ENCODE measurements at places on chromosomes 5 and 9.

GRCh38 chr9:124852829-124853531 is at the start of gene WDR38:
Gene WDR38, plus strand, starts transcription at chr9:124853460. Its CDS starts 72 bp downstream, at chr9:124853532.
- DNase-seq, result no peak

DNA sequence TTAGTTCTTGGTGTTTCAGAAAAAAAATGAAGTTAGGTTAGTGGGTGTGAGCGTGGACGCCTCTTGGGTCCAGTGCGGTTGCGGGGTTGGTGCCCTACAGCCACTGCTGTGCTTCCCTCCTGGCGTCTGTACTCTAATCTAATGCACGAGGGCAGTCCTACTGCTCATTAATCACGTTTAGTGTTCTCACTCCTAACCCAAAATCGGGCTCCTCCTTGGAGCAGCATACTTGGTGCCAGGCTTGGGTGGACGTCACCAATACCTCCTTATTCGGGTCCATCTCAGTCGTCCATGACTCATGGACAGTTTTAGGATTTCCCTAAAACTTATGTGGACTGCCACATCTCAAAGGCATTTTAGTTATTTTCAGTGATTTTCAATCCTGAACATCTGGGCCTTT is 41.6 kb downstream of the TRIO start:
- DNase-seq, result no peak

- DNase-seq, result no peak
These were observed 202.9 kb downstream of the GADD45G start for GRCh38 chr9:89807682-89808075.

GRCh38 chr9:126366366-126367011 is 39.9 kb downstream of the MVB12B start:
- no peak for DNase-seq

DNA sequence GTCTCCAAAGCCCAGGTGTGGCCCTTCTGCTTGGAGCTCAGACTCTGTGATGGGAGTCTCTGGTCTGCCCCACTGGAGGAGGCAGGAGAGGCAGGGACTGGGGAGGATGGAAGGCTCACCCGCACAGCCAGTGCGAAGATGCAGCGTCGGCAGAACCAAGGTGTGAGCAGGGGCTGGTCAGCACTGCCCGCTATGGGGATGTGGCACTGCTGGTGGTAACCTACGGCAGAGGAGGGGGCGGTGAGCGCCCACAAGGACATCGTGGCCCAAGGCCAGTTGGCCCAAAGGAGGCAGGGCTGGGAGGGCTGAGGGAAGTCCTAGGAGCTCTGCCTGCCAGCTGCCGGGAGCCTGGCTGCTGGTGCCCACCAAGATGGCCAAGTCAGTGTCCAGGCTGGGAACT is 7.3 kb downstream of the PHF19 start:
- no peak for DNase-seq

- DNase-seq, result no peak
These were observed 58.9 kb downstream of the NEURL1B start for GRCh38 chr5:172699999-172700364.

- no peak for DNase-seq
These were observed 179.1 kb downstream of the FAM170A start for GRCh38 chr5:119808474-119808873.

DNA sequence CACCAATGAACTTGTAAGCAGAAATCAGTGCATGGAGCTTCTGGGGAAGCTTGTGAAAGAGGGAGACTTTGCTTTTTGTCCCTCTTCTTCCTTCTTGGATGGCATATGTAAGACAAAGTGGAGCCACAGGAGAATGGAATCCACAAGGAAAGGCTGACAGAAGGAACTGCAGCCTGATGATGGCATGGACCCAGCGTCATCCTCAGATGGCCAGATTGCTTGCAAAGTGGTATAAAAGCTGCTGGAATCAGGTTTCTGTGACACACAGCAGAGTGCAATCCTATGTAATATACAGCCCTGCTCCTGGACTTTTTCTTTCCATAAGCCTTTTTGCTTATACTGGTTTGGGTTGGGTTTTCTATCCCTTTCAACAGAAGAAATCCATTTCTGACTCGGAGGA is 31.4 kb upstream of the SPARC start:
- no peak for DNase-seq

DNA sequence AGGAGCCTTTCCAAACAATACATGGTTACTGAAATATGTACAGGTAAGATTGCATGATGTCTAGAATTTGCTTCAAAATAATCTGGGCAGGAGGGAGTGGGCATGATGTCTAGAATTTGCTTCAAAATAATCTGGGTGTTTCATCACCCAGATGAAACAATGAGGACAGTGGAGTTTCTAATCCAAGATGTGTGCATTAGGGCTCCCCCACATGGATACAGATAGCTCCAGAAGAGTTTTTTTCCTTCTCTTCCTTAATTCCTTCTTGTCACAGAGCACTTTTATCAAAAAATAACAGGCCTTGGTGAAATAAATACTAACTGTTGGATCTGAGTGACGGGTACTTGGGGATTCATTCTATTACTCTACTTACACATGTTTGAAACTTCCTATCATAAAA is 14.9 kb downstream of the ATOX1 start:
- DNase-seq, result no peak

DNA sequence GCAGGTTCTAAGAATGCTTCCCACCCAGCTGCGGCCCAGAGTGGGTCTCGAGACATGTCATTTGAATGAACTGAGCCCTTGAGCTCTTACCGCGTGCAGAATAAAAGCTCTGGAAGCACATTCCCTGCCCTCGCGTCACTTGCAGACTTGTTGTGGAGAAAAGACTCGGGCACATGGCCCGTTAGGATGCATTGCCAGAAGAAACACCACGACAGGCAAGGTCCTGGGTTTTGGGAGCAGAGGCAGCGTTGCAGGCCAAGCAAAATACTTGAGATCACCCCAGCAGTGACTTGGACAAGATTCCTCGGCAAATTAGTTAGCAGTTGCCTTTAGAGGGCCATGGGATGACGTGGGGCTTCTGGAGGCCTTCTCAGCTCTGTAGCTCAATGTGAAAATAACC is 170.8 kb upstream of the MSX2 start:
- DNase-seq, result no peak

DNA sequence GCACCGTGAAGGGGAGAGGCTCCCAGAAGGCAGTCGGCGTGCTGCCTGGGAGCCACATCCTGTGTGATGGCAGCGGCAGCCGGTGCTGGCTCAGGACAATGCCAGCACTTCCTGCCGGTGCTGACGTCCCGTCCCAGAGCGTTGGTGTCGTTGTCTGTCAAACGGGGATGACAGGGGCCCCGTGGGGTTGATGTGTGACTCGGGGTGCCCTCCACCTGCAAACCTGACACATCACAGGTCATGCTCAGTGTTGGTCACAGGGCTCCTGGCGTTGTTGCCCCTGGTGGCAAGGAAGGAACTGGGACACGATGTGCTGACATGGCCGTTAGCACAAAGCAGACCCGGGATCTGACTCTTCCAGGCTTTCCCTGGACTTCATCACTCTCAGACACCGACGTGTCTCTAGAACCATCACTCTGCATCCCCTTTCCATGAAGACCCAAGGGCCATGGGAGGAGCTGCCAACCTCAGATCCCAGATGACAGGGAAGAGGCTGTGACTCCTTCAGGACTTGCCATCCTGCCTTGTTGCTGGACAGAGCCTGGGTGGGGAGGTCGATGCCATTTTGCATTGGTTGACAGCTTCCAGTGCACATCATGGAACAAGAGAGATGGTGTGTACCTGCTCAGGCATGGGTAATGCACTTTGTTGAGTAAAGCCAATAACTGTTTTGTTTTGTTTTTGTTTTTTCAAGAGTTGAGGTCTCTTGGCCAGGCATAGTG is 21.5 kb downstream of the PLPP7 start:
- DNase-seq, result no peak

DNA sequence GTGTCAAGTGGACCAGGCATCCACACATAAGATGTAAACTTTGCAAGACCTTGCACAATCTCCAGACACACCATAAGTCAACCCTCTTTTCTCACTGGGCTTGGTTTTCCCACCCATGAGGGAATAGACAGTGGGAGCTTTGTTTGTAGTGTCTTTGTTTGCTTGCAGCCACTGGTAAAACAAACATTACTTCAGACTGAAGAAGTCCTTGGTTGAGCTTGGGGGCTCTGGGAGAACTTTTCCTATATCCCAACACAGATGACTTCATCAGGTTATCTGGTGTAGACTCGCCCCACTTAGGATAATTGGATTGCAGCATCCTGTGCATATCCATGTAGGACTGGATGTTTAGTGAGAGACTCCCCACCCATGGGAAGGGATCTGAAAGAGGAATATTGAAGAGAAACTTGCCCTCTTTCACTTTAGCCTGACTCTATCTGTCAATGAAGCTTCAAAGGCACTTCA is 11.5 kb upstream of the ADGRV1 start:
- no peak for DNase-seq

DNA sequence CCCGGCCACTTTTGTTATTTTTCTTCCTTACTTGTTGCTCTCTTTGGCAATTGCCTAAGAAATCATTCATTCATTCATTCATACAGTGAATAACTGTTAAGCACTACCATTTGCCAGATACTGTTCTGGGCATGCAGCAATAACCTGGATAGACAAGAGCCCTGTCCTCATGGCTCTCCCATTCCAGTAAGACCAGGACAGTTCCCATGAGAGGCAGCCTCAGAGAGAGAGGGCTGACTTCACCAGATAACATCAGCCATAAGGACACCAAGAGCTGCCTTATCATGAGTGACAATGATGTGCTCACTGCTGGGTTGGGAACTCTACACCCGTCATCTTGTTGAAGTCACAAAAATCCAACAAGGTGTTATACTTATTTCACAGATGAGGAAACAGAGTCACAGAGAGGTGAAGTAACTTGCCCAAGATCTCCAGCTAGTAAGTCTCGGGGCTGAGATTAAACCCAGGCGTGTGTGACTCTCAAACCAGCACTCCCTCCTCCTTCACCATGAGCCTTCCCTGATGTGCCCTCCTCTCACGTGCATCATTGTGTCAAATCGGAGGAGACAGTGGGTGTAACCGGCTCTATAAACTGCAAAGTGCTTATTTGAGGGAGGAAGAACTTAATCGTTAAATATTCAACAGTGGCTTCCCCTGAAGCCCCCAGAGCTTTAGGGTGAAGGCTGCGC is 61.1 kb upstream of the TBC1D2 start:
- DNase-seq, result no peak

DNA sequence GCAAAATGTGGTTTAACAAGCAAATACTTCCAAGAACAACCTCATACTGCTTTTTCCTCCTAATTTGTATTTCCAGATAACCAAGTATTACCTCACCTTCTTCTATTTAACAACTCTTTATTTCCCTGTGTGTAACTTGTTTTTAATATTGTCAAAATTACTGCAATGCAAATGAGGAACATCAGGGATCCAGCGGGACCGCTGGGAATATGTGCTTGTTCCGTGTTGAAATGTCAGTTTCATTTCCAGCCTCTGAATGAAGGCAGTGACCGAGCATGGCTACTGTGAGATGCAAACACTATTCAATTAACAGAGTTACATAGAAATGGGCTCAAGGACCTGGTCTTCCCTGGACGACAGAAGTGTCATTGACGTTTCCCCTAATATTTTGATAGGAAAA is 110.8 kb upstream of the CTSL start:
- no peak for DNase-seq

GRCh38 chr9:72361217-72361616 is 3.8 kb downstream of the ZFAND5 start:
- DNase-seq, result no peak

- DNase-seq, result no peak
These were observed 43.9 kb downstream of the CRB2 start for GRCh38 chr9:123399803-123400378.

GRCh38 chr5:170844651-170845050 is 17.2 kb upstream of the RANBP17 start:
- no peak for DNase-seq

- no peak for DNase-seq
These were observed 21.6 kb upstream of the FBN2 start for GRCh38 chr5:128559300-128560297.

DNA sequence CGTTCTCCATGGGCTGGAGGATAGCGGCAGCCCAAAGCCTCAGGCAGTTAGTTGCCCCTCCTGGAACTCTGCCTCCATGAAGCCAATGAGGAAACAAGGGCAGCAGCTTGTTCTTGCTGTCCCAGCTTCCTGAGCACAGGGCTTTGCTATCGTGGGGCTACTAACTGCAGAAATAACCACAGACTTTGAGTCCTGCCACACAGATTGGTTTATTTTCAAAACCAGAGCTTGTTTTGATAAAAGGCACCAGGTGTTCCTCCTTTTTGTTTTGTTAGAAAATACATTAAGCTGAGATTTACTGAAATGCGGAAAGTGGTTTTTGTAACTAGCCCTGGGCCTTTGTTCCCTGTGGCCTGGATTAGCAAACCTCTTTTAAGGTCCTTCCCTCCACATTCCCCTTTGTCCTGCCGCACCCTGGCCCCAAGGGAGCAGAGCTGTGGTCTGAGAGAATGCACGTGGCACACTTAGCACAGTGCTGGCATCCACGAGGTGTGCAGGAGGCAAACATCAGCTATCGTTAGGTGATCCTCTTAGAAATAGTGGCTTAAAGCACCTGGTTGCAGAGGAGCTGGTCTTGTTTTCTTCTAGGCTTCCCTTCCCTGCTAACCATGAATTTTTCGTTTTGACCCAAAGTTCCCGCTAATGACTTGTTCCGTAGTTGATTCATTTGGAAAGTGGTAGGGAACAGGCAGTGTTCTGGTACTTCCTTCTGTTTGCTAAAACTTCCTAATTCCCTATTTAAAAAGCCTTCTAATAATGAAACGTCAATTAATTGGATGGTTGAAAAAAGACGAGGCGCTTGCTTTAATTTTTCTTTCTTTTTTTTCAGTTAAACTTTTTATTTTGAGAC is 21.5 kb downstream of the MVB12B start:
- DNase-seq, result no peak

DNA sequence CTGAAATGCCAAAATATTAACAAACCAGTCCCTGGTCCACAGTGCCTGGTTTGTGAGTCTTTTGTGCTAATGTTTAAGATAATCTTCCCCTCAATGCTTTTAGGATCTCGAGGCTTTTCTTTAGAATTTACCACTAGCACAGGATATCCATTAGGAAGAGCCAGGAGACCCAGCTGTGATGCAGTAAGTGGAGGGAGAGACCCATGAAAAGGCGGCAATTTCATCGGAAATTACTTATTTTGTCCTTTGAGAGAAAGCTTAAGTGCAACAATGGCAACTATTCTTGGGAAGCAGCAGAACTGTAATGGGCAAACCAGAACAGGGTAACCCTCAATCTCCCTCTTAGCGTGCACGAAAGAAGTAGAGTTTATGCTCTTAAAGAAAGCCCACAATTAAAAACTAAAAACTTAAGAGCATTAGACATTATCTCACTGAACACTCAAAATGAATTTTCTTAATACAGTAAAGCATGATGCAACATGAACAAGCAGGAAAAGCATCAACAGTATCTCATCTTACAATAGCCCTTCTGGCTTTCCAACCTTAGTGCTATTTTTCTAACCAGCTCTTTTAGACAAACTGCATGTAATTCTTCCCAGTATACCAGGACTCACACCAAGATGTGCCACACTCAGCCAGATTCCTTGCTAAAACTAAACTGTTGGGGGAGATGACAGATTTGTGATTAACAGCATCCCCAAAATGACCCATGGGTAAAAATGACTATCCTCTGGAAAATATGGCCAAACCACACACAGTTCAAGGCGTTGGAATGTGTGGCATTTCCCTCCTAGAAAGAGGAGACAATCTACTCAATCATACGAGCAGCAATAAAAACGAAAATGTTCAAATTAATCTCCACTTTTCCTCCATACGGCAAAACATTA is 36.4 kb downstream of the PWWP2A start:
- no peak for DNase-seq
